Right cardiac atrium (tissue), 5 donors: ENCODE measurements at places on chromosomes 16 and 17.

DNA sequence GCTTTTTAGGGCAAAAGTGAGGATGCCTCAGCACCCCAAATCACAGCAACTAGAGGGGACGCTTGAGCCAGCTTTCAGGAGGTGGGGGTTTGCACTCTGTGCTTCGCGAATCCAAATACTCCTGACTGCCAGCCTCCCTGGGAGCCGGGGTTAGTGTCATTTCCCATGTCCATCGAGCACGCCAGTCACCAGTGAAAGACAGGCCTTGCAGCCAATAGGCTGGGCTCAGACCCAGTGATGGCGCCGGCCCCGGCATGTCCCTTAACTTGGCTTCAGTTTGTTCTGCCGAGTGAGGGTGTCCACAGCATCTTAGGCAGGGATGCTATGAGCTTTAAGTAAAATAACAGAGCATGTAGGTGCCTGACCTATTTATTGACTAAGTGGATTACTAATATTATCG lies 50.9 kb upstream of the CDC42EP4 start:
- peak; percentile 38 for DNase-seq

- DNase-seq: no peak
Observed at GRCh38 chr16:3876695-3877094, 3.8 kb downstream of the CREBBP start.

DNA sequence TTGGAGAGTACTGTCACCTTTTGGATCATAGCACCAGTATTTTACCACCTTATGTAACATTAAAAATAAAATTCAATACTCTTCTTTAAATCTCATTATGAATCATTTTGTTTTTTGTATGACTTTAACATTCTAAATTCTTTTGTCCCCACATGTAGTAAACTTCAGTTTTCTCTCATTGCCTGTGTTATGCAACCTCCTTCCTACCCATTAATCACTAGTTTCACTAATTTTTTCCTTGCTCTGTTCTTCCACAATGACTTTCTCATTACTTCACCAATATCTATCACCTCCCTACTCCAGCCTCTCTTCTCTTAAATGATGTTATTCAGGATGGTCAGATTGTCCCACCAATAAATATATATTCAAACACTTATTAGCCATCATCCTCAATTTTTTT lies 68.7 kb downstream of the TTC19 start:
- no peak for DNase-seq

DNA sequence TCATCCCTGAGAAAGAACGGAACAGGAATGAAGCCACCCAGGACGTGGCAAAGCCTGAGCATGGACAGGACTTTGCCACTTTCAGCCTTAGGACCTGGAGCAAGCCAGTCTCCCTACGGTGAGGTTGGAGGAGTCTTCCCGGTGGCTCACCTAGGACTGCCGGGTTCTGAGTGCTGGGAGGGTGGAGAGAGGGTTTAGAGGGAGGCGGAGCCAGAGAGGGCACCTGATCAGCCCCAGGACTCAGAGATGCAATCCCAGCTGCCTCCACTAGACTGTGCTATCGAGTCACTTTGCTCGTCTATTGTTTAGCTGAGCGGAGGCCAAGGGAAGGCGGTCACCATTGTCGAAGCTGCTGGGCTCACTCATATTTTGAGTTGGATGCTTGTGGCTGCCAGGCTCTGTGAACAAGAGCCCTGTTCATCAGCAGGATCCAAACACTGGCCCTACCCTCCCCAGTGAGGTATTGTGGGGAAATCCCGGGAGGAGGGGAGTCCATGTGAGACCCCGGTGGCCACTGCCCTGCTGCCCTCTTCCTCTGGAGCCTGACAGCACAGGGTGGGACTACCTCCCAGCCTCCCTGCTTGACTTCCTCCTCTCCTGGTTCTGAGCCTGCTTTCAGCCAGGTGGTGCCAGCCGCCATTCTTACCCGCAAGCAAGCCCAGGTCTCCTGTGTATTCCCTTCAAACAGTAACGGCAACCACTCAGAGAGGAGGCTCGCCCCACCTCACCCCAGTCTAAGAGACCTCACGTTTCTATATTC lies 7.0 kb downstream of the KRT14 start:
- peak; percentile 81 for DNase-seq
